ENCODE measurements at places on chromosomes 13 and 19. TPM values are rescaled to one million over a fixed set of nuclear protein-coding genes. Genes with fewer than 3 reads are reported as not detected.

The DCLK1 gene
- 64.8 TPM for total RNA-seq

The CYP2F1 gene
- not detected for total RNA-seq

The ZIM2 gene
- total RNA-seq, result 0.83 TPM

The KRTDAP gene
- not detected for total RNA-seq

The NLRP12 gene
- 0.27 TPM for total RNA-seq

DNA sequence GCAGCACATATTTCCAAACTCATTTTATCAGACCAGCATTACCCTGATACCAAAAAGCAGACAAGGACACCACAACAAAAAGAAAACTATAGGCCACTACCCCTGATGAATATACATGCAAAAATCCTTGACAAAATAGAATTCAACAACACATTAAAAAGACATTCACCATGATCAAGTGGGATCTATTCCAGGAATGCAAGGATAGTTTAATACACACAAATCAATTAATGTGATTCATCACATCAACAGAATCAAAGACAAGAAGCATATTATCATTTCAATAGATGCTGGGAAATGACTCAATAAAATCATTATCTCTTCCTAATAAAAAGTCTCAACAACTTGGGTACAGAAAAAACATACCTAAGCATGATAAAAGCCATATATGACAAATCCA lies 11.2 kb downstream of the ZNF347 start:
- no peaks in the 10 kb centered on the region for H3K4me1 ChIP-seq
- no peak overlapping the region for H3K27ac ChIP-seq
- H3K27me3 ChIP-seq, result no peaks in the 10 kb centered on the region
- H3K36me3 ChIP-seq, result peaks cover 46% of the 10 kb centered on the region
- DNase-seq, result no peak

GRCh38 chr13:97211300-97211699 lies 10.8 kb upstream of the MBNL2 start:
- H3K27me3 ChIP-seq, result no peaks in the 10 kb centered on the region
- H3K4me1 ChIP-seq, result peaks cover 12% of the 10 kb centered on the region
- no peak for DNase-seq
- no peak overlapping the region for H3K27ac ChIP-seq
- no peaks in the 10 kb centered on the region for H3K36me3 ChIP-seq

DNA sequence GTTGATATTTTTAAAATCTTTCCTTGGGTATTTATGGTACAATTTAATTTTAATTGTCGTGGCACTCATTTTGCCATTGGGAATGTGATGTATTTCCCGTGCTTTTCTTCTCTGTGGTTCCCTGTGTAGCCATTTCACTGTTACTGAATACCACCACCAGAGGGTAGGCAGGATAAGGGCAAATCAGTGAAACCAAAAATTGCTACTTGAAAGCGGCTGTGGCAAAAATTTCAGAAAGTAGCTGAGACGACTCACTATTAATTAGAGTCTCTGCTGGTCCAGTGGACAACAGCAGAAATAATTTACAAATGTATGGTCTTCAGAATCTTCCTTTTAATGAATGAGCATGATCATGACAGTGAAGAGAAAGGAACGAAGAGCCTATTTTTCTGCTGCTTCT lies 34.4 kb upstream of the MIR17HG start:
- H3K4me1 ChIP-seq, result no peaks in the 10 kb centered on the region
- DNase-seq, result no peak
- H3K27me3 ChIP-seq, result no peaks in the 10 kb centered on the region
- no peak overlapping the region for H3K27ac ChIP-seq
- no peaks in the 10 kb centered on the region for H3K36me3 ChIP-seq
- H3K4me3 ChIP-seq, result no peak overlapping the region

DNA sequence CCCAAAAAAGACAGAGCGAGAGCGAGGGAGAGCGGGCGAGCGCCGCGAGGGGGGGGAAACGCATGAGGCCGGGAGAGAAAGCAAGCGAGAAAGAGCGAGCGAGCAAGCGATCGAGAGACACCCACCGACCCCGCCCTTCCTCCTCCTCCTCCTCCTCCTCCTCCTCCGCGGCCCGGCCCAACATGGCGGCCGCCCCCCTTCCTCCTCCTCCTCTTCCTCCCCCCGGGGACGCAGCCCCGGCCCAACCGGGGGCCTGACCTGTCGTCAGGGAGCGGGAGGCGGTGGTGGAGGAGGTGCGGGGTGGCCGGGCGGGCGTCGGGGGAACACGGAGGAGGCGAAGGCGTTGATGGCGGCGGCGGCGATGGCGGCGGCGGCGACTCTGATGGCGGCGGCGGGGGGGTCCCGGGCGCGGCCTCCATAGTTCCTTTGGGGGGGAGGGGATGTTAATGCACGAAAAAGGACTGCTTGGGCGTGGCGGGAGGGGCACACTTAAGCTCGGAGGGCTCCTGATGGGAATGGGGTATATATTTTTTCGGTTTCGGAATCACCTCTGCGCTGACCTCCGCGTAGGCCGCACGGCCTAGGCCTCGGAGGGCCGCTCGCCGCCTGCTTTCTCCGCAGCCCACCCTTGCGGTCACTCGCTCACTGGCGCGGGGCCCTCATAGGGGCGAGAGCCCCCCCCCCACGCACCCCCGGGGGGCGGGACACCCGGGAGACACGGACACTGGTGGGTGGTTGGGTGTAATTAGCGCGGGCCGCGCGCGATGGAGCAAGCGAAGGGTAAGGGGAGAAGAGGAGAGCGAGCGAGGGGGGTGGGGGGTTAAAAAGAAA lies 1.2 kb downstream of the ZC3H4 start:
- DNase-seq, result peak; percentile 96
- H3K4me1 ChIP-seq, result no peaks in the 10 kb centered on the region
- no peaks in the 10 kb centered on the region for H3K36me3 ChIP-seq
- peak overlapping the region; percentile 96 for H3K4me3 ChIP-seq

- no peaks in the 10 kb centered on the region for H3K4me1 ChIP-seq
- peaks cover 4% of the 10 kb centered on the region for H3K36me3 ChIP-seq
- H3K27ac ChIP-seq, result no peak overlapping the region
- no peak overlapping the region for H3K4me3 ChIP-seq
- H3K27me3 ChIP-seq, result no peaks in the 10 kb centered on the region
- DNase-seq, result no peak
Measured at GRCh38 chr13:32447894-32448623, 20.1 kb upstream of the N4BP2L1 start.

DNA sequence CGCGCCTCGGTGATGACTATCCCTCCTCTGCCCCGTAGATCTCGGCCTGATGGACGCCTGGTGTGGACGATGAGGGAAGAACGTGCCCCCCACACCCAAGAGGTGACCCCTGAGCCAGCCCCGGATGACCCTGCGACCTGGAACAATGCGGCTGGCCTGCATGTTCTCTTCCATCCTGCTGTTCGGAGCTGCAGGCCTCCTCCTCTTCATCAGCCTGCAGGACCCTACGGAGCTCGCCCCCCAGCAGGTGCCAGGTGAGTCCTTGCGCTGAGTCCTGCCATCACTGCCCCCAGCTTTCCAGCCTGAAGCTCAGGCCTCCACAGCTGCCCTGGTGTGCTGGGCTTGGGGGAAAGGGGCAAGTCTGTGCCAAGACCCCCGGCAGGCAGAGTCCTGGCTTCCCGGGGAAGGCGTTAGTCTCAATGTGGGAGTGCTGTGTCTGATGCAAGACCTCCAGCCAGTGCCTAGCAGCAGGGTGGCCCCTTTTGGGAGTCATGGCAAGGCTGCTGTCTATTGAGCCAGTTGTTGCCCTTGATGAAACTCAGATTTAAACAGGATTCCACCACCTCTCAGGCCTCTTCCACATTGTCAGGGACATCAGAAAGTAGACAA lies 67.5 kb downstream of the CHST8 start:
- DNase-seq, result no peak
- peaks cover 46% of the 10 kb centered on the region for H3K27me3 ChIP-seq
- no peaks in the 10 kb centered on the region for H3K4me1 ChIP-seq
- H3K27ac ChIP-seq, result no peak overlapping the region
- H3K4me3 ChIP-seq, result no peak overlapping the region

DNA sequence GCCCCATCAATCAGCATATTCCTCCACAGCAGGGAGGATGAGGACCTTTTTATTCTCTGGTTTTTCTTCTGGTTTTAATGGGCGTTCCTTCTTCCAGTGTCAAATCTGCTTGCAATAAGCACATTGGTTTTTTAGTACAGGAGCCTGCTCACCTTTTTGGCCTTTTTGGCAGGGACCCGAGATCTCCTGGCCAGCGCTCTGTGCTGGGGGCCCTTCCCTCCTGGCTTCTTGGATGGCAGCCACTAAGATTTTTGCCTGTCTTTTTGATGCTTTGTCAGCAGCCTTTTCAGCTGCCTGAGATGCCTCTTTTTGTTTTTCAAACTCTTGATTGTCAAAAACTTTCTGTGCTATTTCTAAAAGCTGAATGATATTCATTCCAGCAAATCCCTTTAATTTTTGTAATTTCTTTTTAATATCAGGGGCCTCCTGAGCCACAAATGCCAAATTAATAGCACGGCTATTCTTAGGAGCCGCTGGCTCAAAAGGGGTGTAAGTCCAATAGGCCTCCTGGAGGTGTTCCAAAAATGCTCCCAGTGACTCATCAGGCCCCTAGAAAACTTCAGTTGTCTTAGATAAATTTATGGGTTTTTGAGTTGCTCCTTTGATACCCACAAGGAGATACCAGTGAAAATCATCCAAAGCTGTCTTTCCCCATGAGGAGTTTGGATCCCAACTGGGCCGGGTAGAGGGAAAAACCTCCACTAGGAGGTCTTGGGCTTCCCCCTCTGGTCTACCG lies 73.0 kb downstream of the ZNF100 start:
- no peak for DNase-seq
- no peak overlapping the region for H3K4me3 ChIP-seq
- H3K27ac ChIP-seq, result no peak overlapping the region
- peaks cover 18% of the 10 kb centered on the region for H3K4me1 ChIP-seq

DNA sequence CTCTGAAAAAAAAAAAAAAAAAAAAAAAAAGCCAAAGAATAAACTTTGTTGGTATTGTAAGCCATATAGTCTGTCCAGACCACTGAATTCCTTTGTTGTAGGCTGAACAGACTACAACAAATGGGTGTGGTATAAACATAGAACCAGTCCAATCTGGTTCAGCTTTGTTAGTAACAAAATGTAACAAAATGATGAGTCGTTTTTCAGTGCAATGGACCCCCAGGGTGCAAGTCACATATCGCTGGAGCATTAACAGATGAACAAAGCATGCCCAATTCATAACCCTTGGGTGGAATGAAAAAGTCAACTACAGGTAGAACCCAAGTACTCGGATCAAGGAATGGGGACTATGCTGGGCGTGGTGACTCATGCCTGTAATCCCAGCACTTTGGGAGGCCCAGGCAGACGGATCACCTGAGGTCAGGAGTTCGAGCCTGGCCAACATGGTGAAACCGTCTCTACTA lies 13.6 kb upstream of the FCHO1 start:
- no peak for DNase-seq
- peaks cover 26% of the 10 kb centered on the region for H3K36me3 ChIP-seq
- H3K4me3 ChIP-seq, result no peak overlapping the region
- no peaks in the 10 kb centered on the region for H3K27me3 ChIP-seq
- no peaks in the 10 kb centered on the region for H3K4me1 ChIP-seq

DNA sequence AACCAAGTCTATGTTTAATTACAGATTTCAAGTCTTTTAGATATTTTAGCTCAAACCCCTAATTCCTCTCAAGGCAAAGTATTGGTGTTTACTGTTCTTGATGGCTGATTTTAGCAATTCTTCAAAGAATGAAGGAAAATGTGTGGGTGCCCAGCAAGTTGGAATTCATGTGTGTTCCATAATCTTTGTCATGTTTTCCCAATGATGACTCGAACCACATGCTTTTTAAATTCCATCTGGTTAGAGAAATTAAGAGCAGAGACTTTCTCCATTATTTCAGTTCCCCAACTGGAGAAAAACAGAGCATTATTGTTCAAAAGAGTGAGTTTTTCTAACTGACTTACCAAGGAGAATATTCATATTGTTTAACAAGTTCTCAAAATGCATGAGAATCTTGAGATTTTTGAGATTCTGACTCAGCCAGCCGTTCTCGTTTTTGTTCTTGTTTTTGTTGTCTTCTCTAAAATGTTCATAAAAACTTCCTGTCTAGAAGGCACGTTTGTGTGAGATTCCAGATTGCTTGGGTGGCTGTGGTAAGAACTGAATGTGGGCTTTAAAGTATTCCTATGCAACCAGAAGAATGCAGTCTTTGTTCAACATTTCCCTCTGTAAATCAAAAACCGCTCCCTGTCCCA lies 404.7 kb downstream of the IRS2 start:
- no peak for DNase-seq
- H3K36me3 ChIP-seq, result no peaks in the 10 kb centered on the region
- no peak overlapping the region for H3K4me3 ChIP-seq
- no peaks in the 10 kb centered on the region for H3K27me3 ChIP-seq
- no peaks in the 10 kb centered on the region for H3K4me1 ChIP-seq

DNA sequence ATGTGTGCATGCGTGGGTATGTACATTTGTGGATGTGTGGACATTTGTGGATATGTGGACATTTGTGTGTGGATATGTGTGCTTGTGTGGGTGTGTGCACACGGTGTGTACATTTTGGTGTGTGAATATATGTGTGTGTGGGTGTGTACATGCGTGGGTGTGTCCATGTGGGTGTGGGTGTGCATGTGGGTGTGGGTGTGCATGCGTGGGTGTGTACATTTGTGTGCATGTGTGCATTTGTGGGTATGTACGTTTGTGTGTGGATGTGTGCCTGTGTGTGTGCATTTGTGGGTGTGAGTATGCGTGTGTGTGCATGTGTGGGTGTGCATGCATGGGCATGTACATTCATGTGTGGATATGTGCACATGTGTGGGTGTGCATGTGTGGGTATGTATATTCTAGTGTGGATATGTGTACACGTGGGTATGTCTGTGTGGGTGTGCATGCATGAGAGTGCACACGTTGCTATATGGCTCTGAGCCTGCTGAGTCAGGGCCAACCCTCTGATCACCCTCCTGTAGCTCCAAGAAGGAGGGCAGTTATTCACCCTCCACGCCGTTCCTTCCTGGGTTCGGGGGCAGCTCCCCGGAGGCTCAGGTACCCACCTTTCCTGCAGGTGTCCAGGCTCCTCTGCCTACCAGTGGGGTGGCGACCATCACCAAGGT lies 20.3 kb downstream of the COMP start:
- no peak overlapping the region for H3K4me3 ChIP-seq
- peaks cover 20% of the 10 kb centered on the region for H3K36me3 ChIP-seq
- no peak for DNase-seq
- H3K4me1 ChIP-seq, result no peaks in the 10 kb centered on the region
- H3K27me3 ChIP-seq, result no peaks in the 10 kb centered on the region
- no peak overlapping the region for H3K27ac ChIP-seq

- peak; percentile 52 for DNase-seq
- H3K4me1 ChIP-seq, result peaks cover 30% of the 10 kb centered on the region
- no peak overlapping the region for H3K27ac ChIP-seq
- no peaks in the 10 kb centered on the region for H3K36me3 ChIP-seq
- H3K4me3 ChIP-seq, result no peak overlapping the region
Measured at GRCh38 chr19:31264041-31264778, 85.0 kb downstream of the TSHZ3 start.

DNA sequence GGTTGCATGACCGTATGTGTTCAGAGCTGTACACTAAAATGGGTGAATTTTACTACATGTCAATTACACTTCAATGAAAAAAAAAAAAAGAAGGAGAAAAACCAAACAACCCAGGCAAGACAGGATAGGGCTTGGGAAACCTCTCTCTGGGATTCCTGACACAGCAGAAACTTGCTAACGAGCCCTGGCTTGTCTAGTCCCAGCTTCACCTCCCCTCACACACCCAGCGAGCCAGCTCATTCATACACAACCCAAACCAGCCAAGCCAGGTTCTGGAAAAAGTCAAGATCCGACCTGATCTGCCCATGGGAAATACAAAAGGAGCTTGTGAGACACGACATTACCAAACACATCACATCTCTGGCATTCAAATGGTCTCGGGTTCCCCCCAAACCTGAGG lies 3.7 kb upstream of the TECR start:
- H3K27me3 ChIP-seq, result no peaks in the 10 kb centered on the region
- H3K4me1 ChIP-seq, result peaks cover 8% of the 10 kb centered on the region
- H3K36me3 ChIP-seq, result no peaks in the 10 kb centered on the region
- no peak overlapping the region for H3K4me3 ChIP-seq
